ENCODE measurements at places on chromosomes 16 and 17. TPM values are rescaled to one million over a fixed set of nuclear protein-coding genes. Genes with fewer than 3 reads are reported as not detected.
A peak's percentile ranks its signal among the peaks of the same experiment; 100 is the strongest.

DNA sequence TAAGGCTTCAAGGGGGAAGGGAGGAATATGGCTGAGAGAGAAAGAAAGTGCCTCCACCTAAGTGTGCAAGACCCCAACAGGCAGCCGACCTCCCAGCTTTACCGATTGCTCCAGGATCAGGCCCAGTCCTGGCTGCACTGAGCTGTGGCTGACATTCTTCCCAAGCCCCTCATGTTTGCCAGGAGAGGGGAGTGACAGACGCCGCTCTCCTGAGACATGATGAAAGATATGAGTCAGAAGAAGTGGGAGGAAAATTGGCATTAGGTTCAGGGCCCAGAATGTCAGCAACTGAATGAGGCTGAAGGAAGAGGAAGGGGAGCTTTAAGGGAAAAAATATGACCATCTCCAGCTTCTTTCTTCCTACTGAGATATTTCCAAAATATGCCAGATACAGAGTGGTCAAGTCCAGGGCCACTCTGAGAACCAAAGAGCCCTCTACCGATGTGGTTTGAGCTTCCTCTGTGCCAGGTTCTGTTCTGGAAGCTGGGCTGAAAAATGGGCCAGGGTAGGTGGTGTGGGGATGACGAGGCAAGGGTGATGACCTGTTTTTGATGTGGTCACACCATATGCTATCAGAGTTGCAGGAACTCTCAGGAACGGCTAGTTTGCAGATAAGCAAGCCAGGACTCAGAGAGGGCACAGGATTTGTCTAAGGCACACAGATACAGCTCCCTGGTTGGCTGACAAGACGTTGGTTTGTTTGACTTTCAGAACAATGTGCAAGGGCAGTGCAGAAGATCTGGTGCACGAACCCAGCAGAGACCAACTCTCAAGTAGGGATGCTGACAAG, 176.7 kb downstream of the SOX9 start:
- DNase-seq: peak; percentile 71

- no peak for DNase-seq
Measured at GRCh38 chr16:66109677-66110076, 256.8 kb upstream of the CDH5 start.

DNA sequence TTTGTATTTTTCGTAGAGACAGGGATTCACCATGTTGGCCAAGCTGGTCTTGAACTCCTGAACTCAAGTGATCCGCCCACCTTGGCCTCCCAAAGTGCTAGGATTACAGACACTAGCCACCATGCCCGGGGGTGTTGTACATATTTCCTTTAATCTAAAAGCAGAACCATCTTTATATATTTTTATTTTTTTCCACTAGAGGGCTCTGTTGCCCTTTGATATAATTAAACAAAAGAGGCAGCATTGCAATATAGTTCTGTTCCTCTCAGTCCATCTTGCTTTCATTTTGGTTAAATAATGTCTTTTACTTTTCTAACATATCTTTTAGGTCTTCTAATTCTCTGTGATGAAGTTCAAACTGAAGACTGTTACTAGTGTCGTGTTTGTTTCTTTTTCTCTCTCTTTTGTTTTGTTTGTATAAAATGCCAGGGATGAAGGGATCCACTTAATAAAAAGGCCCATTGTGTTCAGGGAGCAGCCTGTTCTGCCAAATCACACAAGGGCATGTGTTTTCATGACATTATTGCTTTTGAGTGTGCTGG, 23.4 kb downstream of the WWOX start:
- peak; percentile 74 for DNase-seq

- no peak for DNase-seq
Measured at GRCh38 chr16:1958715-1959268, 546 bp upstream of the NDUFB10 start.

The CACNG1 gene
- total RNA-seq: not detected

DNA sequence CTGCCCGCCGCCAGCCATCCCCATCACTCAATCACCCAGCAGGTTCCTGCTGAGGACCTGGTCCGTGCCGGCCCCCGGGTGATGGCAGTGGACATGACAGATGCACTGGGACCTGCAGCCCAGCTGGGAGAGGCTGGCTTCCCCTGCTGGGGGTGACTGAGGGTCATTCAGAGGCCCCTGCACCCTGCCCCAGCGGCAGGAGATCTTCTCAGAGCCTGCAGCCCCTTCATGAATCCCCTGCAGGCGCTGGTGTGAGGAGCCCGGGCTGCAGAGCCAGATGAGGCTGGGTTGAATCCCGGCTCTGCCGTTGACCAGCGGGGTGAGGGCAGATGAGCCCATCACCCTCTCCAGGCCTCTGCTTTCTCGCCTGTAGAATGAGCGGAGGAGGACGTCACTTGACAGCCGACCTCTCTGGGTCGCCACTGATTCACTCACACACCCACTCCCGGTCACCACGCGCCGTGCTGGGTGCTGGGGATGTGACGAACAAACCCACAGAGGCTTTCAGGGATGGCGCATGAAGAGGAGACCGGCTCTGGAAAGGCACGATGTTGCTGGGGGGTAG, 95.2 kb upstream of the CIBAR2 start:
- DNase-seq: no peak

GRCh38 chr17:1645207-1646171, at the start of gene SCARF1:
Gene SCARF1 (minus strand): TSS chr17:1645732. CDS start chr17:1645697, 35 bp downstream.
- no peak for DNase-seq

The KCNH6 gene
- not detected for total RNA-seq

The CASKIN1 gene
- under 0.01 TPM for total RNA-seq

- DNase-seq: no peak
Measured at GRCh38 chr16:51133183-51133582, 17.9 kb downstream of the SALL1 start.

GRCh38 chr17:82876602-82877379, 37.0 kb upstream of the ZNF750 start:
- peak; percentile 93 for DNase-seq

- no peak for DNase-seq
Measured at GRCh38 chr17:56908001-56908542, 5.8 kb downstream of the TRIM25 start.

- DNase-seq: peak; percentile 49
Measured at GRCh38 chr17:6061290-6061689, 8.9 kb upstream of the WSCD1 start.

DNA sequence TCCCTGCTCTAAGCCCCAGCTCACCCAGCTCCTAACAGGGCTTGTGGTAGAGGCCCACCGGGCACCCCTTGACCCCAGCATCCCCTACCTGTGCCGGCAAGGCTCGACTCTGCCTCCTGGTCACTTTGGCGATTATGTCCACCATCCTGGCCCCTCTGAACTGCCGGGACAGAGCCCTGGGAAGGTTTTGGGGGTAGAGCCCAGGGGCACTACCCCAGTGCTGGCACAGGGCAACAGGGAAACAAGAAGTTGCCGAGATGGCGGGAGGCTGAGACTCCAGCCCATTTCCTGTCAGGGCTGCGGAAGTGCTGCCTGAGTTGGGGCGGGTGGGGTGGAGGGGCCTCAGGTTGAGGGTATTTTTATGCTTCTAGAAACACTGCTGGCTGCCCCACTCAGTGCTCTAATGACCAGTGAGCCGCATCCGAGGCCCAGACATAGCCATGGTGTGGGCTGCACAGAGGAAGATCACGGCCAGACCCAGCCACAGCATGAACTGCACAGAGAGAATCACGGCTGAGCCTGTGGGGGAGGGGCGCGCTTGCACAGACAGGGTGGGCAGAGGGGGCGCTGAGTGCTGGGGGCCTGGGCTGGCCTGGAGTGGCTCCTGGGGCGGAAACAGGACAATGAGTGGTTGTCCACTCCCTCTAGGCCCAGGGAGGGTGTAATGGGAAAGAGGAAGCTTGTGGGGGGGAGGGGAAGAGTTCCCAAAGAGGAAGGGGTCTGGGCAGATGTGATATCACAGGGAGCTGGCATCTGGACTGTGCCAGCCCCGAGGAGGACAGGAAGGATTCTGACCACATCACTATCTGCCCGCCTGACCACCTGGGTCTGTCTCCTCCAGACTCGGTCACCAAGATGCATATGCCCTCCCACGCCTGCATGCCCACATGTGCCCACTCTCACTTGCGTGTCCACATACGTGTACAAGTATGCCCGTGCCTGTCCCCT, 22.3 kb downstream of the ARHGAP27 start:
- DNase-seq: no peak

GRCh38 chr16:15811481-15812400, 45.1 kb downstream of the MYH11 start:
- peak; percentile 95 for DNase-seq

DNA sequence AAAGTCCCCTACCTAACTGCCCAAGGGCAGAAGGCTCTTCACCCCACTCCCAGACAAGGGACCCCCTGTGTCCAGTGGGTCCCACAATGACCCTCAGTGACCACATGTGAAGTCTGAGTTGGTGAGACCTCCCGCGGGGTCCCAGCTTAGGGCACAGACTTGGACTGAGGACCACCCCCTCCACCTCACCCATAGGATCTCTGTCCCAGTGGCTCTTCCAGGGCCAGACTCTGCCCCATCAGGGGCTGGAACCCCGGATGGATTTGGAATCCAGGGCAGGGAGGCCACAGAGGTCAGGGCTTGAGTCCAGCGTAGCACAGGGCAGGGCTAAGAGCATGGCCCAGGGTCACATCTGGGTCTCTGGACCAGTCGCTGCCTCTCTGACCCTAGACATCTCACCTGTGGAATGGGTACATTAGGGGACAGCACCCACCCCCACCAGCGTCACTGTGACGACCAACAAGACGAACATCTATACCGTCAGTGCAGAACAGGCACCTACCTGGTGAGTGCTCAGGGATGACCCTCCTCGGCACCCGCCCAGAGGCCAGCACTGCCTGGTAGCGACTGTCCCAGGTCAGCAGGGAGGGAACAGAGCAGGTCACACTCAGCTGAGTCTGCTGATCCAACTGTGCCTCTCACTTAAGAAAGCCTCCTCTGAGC, 37.7 kb downstream of the TNFRSF13B start:
- DNase-seq: no peak

Measured in GM23248 (cell line).